WTC11 (cell line): ENCODE measurements at places on chromosomes 11 and 22. TPM values are rescaled to one million over a fixed set of nuclear protein-coding genes. Genes with fewer than 3 reads are reported as not detected.

Gene RIN1
- 4.7 to 5.5 TPM (median 5.0 TPM) in 3 replicates for total RNA-seq

Gene FOLR2
- not detected in 3 replicates for total RNA-seq

Gene SLC5A4
- 0.09 to 0.37 TPM (median 0.22 TPM) in 3 replicates for total RNA-seq

Gene P4HA3
- 0.13 to 0.14 TPM in 2 of 3 replicates, not detected in the other for total RNA-seq

Gene TCN2
- total RNA-seq: 34.7 to 39.0 TPM (median 36.7 TPM) in 3 replicates

Gene GRM5
- total RNA-seq: 0.11 to 0.13 TPM (median 0.11 TPM) in 3 replicates

Gene PRAME
- 1.4 to 1.7 TPM (median 1.5 TPM) in 3 replicates for total RNA-seq

GRCh38 chr11:9780929-9781328, 117.1 kb downstream of the SWAP70 start:
- H3K4me1 ChIP-seq: peaks cover 18% of the 10 kb centered on the region
- DNase-seq: no peak
- no peak overlapping the region for H3K4me3 ChIP-seq
- H3K27ac ChIP-seq: no peak overlapping the region

- no peak overlapping the region for H3K27ac ChIP-seq
- no peaks in the 10 kb centered on the region for H3K27me3 ChIP-seq
- H3K4me3 ChIP-seq: no peak overlapping the region
- DNase-seq: no peak
- H3K36me3 ChIP-seq: peaks cover 5% of the 10 kb centered on the region
Observed at GRCh38 chr11:69554849-69555248, 73.4 kb downstream of the LINC01488 start.

DNA sequence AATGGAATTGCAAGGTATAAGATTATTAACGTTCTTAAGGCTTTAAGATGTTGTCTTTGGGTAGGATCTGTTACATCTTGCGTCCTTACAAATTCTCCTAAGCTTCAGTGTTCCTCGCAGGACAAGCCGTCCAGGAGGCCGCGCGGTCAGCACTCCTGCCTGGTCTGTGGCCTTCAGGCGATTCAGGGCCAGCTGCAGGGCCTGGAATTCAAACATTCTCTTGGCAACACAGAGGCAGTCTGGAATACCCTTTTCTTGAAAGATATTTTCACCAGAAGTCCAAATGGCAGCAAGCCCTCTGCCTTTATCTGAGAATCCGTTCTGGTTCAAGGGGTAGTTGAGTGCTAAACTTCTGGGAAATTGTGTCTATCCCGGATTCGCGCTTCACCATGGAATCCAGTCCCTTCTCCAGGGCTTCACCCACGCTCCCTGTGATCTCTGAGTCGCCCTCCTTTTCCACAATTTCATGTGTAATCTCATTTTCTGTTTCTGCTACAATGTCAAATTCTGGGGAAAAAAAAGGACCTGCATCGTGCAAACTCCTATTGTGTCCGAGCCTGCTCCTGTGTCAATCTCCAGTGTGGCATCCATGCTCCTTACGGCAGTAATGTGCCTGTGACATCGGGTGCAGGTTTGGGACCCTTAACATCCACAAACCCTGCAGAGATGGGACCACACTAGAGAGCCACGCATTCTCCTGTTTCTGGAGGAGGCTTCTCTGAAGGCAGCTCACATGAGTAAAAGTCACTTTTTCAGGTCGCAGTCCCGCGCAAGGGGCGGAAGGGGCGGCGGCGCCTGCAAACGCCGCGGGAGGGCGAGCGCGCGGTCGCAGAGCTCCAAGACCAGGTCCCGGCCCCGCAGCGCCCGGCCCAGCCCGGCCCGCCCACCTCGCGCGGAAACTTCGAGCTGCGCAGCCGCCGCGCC, 25.4 kb upstream of the SORL1 start:
- peak overlapping the region; percentile 69 for H3K4me3 ChIP-seq
- peak; percentile 71 for DNase-seq
- no peak overlapping the region for H3K27ac ChIP-seq
- H3K4me1 ChIP-seq: peaks cover 14% of the 10 kb centered on the region
- H3K27me3 ChIP-seq: peaks cover 23% of the 10 kb centered on the region

DNA sequence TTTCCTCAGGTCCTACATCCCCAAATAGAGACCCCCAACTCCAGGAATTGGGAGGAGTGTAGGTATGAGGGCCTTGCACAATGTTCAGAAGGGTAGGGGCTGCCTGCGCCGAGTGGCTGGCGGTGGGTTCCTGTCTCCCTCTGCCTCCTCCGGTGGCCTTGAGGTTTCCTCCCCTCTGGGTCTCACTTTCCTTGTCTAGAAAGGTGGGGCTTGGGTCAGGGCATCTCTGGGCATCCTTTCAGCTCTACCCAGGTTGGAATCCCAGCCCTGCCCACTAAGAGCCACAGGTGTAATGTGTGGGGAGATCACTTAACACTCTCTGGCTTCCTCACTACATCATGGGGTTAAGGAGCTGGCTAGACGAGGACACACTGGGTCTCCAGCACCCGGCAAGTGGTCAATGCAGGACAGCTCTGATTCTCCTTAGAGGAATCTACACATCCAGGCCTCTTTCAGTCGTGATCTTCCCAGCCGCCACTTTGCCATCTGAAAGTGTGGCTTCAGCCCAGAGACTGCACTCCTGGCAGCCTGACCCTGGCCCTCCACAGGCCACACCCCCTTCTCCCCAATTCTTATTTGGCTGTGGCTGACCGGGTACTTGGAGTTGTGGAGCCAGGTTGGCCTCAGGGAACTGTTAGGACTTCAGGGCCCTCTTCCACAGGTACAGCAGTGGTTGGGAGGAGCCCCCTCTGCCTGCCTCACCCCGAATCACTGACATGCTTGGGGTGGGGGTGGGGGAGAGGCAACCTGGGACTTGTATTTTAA, 22.1 kb downstream of the PRDM11 start:
- H3K4me3 ChIP-seq: no peak overlapping the region
- H3K27me3 ChIP-seq: no peaks in the 10 kb centered on the region
- no peak overlapping the region for H3K27ac ChIP-seq
- H3K4me1 ChIP-seq: 0 out of 2 replicates have a peak, but pooled peaks cover 4% of the 10 kb centered on the region

DNA sequence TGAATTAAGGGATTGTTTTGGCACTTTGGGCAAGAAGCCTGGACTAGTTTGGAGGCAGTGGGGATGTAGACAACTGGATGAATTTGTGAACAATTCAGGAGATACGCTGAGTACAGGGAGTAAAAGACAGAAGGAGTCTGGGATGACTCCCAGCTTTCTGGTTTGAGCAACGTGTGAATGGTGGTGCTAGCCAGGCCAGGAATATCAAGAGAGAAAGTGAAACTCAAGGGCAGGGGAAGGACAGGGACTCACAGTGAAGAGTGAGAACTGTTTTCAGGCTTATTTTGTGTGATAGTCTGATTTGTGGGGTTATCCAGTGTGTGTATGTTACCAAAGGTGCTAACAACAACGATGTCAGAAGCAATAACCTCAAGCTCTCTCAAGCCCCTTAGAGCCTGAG, 15.9 kb downstream of the CHRM1 start:
- H3K27me3 ChIP-seq: peaks cover 10% of the 10 kb centered on the region
- H3K4me3 ChIP-seq: no peak overlapping the region
- no peak overlapping the region for H3K27ac ChIP-seq
- no peak for DNase-seq

GRCh38 chr11:81647374-81647773, 1086.3 kb downstream of the FAM181B start:
- H3K4me3 ChIP-seq: 0 out of 2 replicates have a peak overlapping the region, but pooled peaks have one; percentile 3
- peaks cover 66% of the 10 kb centered on the region for H3K27me3 ChIP-seq
- no peaks in the 10 kb centered on the region for H3K36me3 ChIP-seq

DNA sequence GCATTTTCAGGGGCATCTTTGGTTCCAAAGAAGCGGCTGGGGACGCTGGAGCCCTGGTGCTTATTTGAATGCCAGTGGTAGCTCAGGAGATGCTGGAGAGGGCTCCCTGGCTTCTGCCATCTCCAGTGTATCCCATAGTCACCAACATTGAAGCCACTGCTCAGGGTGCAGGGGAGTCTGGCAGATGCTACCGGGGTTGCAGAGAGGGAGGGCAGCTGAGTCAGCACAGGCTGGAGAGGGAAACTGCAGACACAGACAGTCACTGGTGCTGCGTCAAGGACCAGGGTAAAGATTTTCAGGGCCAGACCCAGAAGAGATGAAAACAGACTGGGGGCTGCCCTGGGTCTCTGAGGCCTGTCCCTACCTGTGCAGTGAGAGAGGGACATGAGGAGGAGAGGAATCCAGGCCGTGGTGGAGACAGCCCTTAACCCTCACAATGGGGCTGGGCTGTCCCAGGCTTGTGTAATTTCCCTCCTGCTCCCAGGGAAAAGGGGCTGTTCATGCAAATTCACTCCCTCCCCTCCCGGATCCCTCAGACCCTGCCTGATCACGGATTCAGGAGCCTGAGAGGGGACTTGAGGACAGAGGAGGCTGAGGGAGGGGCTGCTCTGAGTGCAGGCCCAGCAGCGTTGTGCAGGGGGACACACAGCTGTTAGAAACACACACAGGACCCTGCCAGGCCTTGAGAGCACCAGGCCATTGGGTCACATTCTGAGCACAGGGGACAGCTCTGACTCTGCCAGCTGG, 126.9 kb upstream of the GRK3 start:
- peak; percentile 20 for DNase-seq
- no peak overlapping the region for H3K4me3 ChIP-seq
- H3K36me3 ChIP-seq: no peaks in the 10 kb centered on the region
- no peak overlapping the region for H3K27ac ChIP-seq

- no peak overlapping the region for H3K27ac ChIP-seq
- no peaks in the 10 kb centered on the region; the same call in 1 of the 2 replicates for H3K27me3 ChIP-seq
- H3K4me1 ChIP-seq: peaks cover 2% of the 10 kb centered on the region; the same call in 1 of the 2 replicates
- no peaks in the 10 kb centered on the region for H3K36me3 ChIP-seq
Observed at GRCh38 chr22:45998638-45999378, 21.8 kb upstream of the WNT7B start.

DNA sequence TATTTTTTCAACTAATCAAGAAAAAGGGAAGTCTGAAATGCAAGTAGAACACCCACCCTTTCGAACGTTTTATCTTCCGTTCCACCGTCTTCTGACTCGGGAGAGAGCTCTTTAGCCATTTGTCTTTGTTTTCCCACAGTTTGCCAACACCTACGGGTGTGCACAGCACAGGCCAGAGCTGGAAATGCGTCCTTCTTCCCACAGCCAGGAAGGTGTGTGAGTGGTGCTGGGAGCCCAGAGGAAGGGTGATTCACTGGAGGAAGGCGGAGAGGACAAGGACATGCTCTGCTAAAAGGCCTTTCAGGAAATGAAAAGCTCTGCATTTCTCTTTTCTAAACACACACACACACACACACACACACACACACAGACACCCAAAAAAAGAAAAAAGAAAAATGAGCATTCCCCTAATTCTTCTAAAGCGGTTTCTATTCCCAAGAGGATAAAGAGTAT, 18.5 kb downstream of the ENDOD1 start:
- H3K4me3 ChIP-seq: peak overlapping the region; percentile 60
- H3K4me1 ChIP-seq: peaks cover 30% of the 10 kb centered on the region
- no peak for DNase-seq
- peak overlapping the region; percentile 37; the same call in 1 of the 2 replicates for H3K27ac ChIP-seq
- no peaks in the 10 kb centered on the region for H3K36me3 ChIP-seq

DNA sequence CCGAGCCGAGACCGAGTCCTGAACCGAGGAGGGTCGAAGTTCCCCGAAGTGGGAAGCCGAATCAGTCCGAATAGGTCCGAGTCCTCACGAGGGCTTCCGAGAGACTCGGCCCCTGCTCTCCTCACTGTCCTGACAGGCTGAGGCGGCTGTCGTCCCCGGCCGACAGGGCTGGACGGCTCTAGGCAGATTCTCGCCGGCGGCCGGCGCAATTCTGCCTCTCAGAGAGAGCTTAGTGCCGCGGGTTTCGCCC, 191 bp upstream of the DEAF1 start:
- H3K4me3 ChIP-seq: peak overlapping the region; percentile 78
- H3K27me3 ChIP-seq: no peaks in the 10 kb centered on the region
- H3K4me1 ChIP-seq: peaks cover 34% of the 10 kb centered on the region
- no peak for DNase-seq

- H3K27me3 ChIP-seq: no peaks in the 10 kb centered on the region
- no peaks in the 10 kb centered on the region for H3K36me3 ChIP-seq
- no peak for DNase-seq
- no peak overlapping the region for H3K27ac ChIP-seq
Observed at GRCh38 chr11:19551457-19551856, 161.2 kb upstream of the NAV2 start.

- no peak for DNase-seq
- H3K27ac ChIP-seq: no peak overlapping the region
- no peaks in the 10 kb centered on the region for H3K36me3 ChIP-seq
- H3K27me3 ChIP-seq: peaks cover 30% of the 10 kb centered on the region
- H3K4me1 ChIP-seq: peaks cover 6% of the 10 kb centered on the region; the same call in 1 of the 2 replicates
Observed at GRCh38 chr11:64485074-64485473, 105.9 kb upstream of the SLC22A12 start.

DNA sequence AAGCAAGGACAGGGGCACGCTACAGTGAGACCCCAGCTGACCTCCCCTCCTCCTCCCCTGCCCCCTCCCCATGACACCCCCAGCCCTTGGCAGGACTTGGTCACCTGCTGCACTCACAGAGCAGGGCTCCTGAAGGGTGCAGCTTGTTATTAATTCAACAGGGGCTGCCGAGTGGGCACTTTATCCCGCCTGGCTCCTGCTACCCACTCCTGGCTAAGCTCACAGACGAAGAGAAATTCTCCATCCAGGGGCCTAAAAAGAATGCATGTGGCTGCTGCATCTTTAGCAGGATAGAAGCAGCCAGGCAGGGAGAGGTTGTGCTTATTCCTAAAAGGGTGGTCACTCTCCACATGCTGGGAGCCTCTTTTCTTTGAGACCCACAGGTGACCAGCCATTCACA, 40.3 kb downstream of the GALNT18 start:
- DNase-seq: no peak
- H3K36me3 ChIP-seq: no peaks in the 10 kb centered on the region
- H3K27me3 ChIP-seq: no peaks in the 10 kb centered on the region

DNA sequence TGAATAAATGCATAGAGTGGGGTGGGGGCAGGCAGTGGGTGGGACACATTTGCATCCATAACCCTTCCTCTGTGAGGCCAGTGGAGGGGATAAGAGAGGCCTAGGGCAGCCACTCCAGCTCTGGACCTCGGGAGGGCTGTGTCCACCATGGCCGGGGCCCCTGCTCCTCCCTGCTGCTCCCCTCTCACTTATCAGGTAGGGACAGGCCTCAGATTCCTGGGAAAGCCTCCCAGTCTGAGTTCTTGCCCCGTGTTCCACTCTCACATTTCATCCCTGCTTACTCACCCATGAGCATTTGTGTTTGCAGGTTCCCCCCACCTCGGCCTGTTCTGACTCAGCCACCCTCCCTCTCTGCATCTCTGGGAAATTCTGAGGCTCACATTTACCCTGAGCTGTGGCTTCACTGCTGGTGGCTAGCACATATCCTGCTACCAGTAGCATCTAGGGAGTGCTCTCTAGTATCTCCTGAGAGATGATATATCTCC, 128.7 kb upstream of the TOP3B start:
- no peak overlapping the region for H3K4me3 ChIP-seq
- no peak overlapping the region for H3K27ac ChIP-seq
- no peak for DNase-seq
- peaks cover 85% of the 10 kb centered on the region for H3K27me3 ChIP-seq

- H3K27ac ChIP-seq: peak overlapping the region; percentile 19; the same call in 1 of the 2 replicates
- peaks cover 25% of the 10 kb centered on the region for H3K4me1 ChIP-seq
- peaks cover 5% of the 10 kb centered on the region; the same call in 1 of the 2 replicates for H3K36me3 ChIP-seq
- DNase-seq: no peak
- no peaks in the 10 kb centered on the region for H3K27me3 ChIP-seq
Observed at GRCh38 chr11:69658626-69659450, 16.3 kb downstream of the LTO1 start.
